Uterus (tissue), 4 donors: ENCODE measurements at places on chromosomes 6 and 20. TPM values are rescaled to one million over a fixed set of nuclear protein-coding genes. Genes with fewer than 3 reads are reported as not detected.

DNA sequence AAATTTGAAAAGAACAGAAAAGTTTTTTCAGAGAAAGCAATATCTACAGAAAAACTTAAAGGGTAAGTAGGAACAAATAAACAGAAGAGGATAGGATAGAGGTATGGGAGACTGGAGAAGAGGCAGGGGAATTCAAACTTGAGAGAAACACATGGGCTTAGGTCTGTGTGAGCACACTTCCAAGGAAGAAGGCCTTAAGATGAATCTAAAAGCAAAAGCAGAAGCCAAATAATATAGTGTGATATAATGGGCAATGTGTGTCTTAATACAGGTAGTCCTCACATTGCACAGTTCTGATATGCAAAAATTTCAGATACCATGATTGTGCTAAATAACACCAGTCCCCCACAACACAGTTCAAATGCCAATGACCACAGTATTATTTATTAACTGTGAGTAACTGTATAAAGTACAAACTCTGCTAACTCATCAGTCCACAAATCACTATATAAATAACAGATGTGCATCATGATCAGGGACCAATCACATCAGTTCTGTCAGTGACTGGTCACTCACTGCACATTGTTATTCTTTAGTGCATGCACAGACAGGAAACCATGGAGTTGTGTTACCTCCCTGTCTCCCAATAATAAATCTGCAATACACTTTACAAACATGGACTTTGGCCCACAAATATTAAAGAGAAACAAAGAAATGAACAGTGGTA, 18.6 kb downstream of the SNX14 start:
- DNase-seq = no peak

Gene USP49
- 6.5 TPM for total RNA-seq

Gene IRF4
- not detected for total RNA-seq

Gene HLA-E
- 628 TPM for total RNA-seq

- no peak for DNase-seq
Measured at GRCh38 chr6:127164036-127164435, 45.6 kb downstream of the RSPO3 start.

- no peak for DNase-seq
Measured at GRCh38 chr6:168072261-168072660, 6.8 kb downstream of the FRMD1 start.
